ENCODE measurements at places on chromosomes 5 and 9.

GRCh38 chr5:139696894-139697658, 48.9 kb downstream of the CXXC5 start:
- DNase-seq: no peak

DNA sequence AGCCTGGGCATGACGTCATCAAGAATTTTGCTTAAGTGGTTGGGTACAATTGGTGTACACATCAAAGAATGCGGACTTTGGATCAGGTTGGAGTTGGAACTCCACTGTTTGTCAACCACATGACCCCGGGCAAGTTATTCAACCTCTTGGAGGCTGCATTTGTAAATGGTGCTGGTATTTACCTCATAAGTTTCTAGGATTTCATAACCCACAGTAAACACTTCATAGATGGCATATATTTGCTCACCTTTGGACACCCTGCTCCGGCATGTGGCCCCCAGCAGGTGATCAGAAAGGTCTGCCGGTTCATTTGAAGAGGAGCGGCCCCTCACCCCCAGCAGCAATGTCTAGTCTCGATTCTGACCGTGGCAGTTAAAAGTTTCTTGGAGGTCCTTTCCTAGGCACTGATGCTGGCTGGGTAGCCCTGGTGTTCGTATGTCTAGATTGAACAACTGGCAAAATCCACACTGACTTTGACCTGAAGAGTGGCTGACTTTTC, 60.6 kb downstream of the IL6ST start:
- DNase-seq: no peak

- DNase-seq: no peak
Measured at GRCh38 chr5:88670461-88670860, 212.5 kb downstream of the MEF2C start.

DNA sequence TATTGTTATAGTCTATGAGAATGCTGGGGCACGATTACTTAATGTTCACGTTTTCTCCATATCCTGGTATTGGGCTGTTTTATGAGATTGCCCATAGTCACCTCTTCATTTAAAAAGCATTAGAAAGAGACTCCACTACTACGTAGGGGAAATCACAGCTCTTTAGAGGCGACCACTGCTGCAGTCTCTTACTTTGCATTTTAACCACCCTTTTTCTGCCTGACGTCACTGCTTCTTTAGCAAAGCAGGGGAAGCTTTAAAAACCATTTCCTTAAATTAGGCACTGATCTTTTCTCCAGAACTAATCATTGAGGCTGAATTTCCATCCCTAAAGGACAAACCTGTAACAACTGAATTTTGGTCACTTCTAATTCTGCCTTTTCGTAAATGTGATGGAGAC, 38.9 kb downstream of the ZNF608 start:
- DNase-seq: no peak

GRCh38 chr9:90408659-90409058, 234.0 kb downstream of the DIRAS2 start:
- DNase-seq: no peak

GRCh38 chr9:75544815-75545214, 345.7 kb upstream of the PCSK5 start:
- DNase-seq: no peak

- no peak for DNase-seq
Measured at GRCh38 chr5:93277051-93277450, 304.0 kb downstream of the NR2F1-AS1 start.

DNA sequence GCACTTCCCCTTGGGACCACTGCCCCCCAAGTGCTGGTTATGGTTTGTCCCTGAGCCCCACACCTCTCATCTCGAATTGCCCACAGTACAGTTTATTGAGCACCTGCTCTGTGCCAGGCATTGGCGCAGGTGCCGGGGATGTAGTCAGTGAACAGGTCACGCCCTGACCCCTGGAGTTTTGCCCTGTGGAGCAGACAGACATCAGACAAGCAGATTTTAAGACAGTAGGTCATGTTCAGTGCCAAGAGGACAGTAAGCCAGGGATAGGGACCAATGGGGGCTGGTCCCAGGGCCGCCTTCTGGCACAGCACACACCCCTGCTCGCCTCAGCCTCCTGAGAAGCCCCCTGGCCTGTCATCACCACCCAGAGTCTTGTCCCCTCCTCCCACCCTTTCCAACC, 21.9 kb downstream of the ROPN1L start:
- no peak for DNase-seq

GRCh38 chr9:82140471-82140870, 151.9 kb downstream of the SPATA31D1 start:
- DNase-seq: no peak

All from GM18507 (cell line).